ENCODE measurements at places on chromosomes 2 and 18.

GRCh38 chr2:152490686-152491455 is 155.9 kb downstream of the FMNL2 start:
- DNase-seq: no peak

DNA sequence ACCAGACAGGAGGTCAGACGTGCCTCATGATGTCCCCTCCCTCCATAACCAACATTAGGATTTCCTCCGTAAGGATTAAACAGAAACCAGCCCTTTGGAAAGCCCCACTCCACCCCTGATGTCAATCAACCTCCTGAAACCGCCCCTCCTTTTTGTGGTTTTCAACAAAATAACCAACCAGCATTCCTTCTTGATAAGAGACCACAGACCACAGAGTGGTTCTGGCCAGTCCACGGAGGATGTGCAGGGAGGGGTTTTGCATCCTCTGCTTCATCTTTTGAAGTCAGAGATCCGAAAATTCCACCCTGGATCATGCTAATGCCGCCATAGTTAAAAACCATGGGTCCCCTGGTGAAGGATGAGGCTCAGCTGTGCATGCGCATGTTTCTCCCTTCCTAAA is 180.0 kb upstream of the CCDC150 start:
- no peak for DNase-seq

- no peak for DNase-seq
Measured at GRCh38 chr2:191032588-191033429, 18.8 kb upstream of the STAT1 start.

DNA sequence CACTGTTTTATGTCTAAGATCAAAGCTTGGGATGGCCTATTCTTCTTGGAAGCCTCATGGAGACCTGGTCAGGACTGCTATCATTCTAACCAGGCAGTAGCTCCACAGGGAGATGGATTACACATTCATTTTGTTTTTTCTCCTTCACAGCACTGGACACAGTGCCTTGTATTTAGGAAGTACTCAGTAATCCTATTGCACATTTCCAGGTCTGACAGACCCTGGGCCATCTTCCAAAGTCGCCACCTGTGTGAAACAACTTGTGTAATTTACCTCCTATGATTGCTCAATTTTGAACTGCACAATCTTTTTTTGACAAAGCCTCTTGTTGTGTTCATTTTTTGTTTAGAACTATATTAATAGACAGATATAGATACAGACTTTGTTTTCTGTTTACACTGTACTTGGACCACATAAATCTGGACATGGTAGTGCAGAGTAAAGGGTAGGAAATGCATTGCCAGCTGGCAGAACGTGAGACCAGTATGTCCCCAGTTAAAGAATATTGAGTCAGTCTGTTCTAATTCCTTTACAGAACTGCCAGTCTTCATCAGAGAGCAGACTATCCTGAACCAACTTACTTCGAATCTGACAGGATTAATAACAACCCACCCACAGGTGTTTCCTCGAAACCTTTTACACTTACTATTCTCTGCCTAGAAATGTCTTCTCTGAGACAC is 277.8 kb upstream of the CYRIA start:
- no peak for DNase-seq
